Panc1 (cell line): ENCODE measurements at places on chromosomes 2 and 18.

- DNase-seq = no peak
Measured at GRCh38 chr2:3198119-3198518, 179.5 kb downstream of the EIPR1 start.

- no peak for DNase-seq
Measured at GRCh38 chr2:73979686-73980085, 5.0 kb upstream of the TET3 start.

DNA sequence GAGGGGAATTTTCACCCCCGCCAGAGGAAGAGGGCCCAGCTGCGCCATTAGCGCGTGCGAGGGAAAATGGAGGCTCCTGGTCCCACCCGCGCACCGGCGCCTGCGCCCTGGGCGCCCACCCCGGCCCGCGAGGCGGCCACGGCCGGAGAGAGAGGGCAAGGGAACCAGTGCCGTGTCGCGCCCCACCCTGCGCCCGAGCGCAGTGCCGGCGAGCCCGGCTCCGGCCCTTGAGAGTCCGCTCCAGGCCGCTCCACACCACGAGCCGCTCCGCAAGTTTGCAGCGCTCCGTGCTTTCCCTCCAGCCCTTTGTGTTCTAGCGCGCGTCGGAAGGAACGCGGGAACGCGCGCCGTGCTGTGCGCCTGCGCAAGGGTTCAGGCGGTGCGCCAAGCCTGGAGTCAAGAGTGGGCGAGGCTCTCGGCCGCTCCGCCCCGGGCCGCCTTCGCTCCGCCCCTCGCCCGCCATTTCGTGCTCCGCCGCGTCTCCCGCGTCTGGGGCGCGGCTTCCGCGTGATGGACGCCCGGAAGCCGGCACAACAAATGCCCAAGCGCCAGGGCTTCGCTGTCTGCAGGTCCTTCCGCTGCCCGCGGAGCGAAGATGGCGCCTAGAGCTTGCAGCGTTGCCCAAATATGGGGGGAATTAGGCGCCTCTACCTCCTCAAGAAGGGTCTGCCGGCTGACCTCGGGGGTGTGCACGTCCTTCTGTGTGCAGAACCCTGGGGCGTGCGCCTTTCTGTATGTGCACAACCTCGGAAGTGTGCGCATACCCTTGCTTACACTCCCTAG, 46.1 kb upstream of the PTMA start:
- DNase-seq = peak; percentile 71

- no peak for DNase-seq
Measured at GRCh38 chr2:11123001-11123809, 32.1 kb upstream of the SLC66A3 start.

GRCh38 chr2:223944166-223944702, 901 bp downstream of the WDFY1 start:
- DNase-seq = no peak

GRCh38 chr18:74435740-74436139, 21.4 kb downstream of the DIPK1C start:
- no peak for DNase-seq

DNA sequence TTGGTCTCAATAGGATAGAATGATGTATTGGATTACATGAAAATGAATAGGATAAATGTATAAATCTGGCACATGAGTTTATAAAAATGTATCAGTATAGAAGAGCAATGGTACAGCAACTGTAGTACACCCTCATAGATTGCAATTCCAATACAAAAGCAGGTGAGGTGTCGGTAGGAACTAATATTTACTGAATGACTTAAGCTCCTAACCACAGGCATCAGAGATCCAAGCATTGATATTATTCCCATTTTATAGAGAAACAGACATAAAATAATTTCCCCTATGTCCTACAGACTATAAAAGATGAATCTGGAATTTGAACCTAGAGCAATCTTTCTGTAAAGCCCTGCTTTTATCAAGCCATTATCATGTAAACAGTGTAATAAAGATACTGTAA, 227.4 kb downstream of the MBD2 start:
- DNase-seq = no peak

GRCh38 chr18:52277785-52278184, 62.2 kb upstream of the DCC start:
- DNase-seq = no peak

- DNase-seq = no peak
Measured at GRCh38 chr18:79876497-79876896, 75.0 kb downstream of the SLC66A2 start.

GRCh38 chr2:105005181-105005951, 32.5 kb upstream of the MRPS9 start:
- DNase-seq = no peak

DNA sequence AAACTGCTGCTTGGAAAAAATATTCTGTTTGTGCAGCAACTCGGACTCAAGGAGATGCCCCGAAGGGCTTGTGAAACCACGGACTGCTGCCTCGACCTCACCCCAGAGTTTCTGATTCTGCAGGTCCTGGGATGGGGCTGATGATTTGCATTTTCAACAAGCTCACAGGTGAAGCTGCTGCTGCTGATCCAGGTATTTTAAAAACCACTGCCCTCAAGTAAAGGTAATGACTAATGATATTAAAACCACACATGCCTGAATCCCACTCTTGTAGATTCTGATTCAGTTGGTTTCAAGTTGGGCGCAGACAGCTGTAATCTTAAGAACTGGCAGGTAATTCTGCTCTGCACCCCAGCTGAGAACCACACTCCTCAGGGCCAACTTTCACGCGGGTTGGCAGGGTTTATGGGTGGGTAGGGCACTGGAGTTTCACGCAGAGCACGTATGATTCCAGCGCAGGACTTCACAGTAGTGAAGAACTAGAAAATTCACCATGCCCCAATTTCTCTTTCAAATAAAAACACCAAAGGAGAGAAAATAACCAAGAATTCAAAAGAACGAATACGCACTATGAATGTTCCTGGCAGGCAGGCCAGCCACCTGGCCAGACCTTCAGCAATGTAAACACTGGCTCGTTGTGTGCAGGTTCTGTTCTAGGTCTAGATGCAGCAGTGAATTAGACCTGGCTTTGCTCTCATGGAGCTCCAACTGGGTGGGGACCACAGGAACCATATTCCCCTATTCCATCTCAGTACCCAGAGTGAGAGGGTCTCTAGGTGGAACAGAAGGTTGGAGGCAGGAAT, 74.6 kb upstream of the ZFP36L2 start:
- no peak for DNase-seq

- no peak for DNase-seq
Measured at GRCh38 chr2:235162082-235162836, 210.4 kb downstream of the SH3BP4 start.

DNA sequence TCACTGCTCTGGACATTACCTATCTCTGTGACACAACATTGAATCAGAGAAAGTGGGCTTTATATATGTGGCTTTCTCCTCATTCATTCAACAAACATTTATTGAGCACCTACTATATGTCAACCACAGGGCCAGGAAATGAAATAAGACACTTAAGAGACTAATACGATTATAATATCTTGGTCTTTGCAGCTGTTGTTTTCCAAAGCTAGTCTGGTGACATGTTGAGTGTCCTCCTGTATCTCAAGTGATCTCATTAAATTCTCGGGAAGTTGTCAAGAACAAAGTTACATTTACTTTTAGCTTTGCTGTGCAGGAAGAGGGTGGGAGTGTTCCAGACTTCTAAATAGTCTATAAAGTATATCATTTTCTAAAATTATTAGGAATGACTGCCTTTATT, 164.6 kb upstream of the SP5 start:
- no peak for DNase-seq

- no peak for DNase-seq
Measured at GRCh38 chr18:9691235-9691634, 16.9 kb upstream of the RAB31 start.

GRCh38 chr2:119252186-119253113, 28.8 kb downstream of the STEAP3 start:
- peak; percentile 91 for DNase-seq

GRCh38 chr2:223995569-223995968, 38.3 kb downstream of the MRPL44 start:
- DNase-seq = no peak

GRCh38 chr18:79983253-79983652, 5.1 kb downstream of the TXNL4A start:
- DNase-seq = no peak

- no peak for DNase-seq
Measured at GRCh38 chr2:124973396-124973795, 948.3 kb downstream of the CNTNAP5 start.

GRCh38 chr18:46433121-46433826, 223.7 kb downstream of the LOXHD1 start:
- DNase-seq = no peak

- DNase-seq = no peak
Measured at GRCh38 chr2:2861666-2862240, 515.9 kb downstream of the EIPR1 start.
